Hair follicle dermal papilla cell (primary cell): ENCODE measurements at places on chromosomes 1 and 21. TPM values are rescaled to one million over a fixed set of nuclear protein-coding genes. Genes with fewer than 3 reads are reported as not detected.

The LYPD8 gene
- total RNA-seq: not detected in 2 replicates

The HAO2 gene
- under 0.01 TPM in 1 of 2 replicates, not detected in the other for total RNA-seq

The NID1 gene
- total RNA-seq: 148 and 219 TPM in 2 replicates

The LCE1D gene
- total RNA-seq: not detected in 2 replicates

The S100A5 gene
- not detected in 2 replicates for total RNA-seq

The APCS gene
- total RNA-seq: not detected in 2 replicates

The HSD3B2 gene
- not detected in 2 replicates for total RNA-seq

The FMO4 gene
- total RNA-seq: 16.1 and 40.0 TPM in 2 replicates

The TNFRSF4 gene
- total RNA-seq: 0.24 TPM in 1 of 2 replicates, not detected in the other

The CSMD2 gene
- total RNA-seq: 6.3 and 7.2 TPM in 2 replicates

The OR10J1 gene
- total RNA-seq: not detected in 2 replicates

The MCOLN3 gene
- 0.24 and 0.97 TPM in 2 replicates for total RNA-seq

The NEGR1 gene
- 22.2 and 31.6 TPM in 2 replicates for total RNA-seq

The POFUT2 gene
- total RNA-seq: 53.4 and 59.6 TPM in 2 replicates

The CDC42 gene
- total RNA-seq: 432 and 437 TPM in 2 replicates

The G0S2 gene
- total RNA-seq: 0.85 and 3.1 TPM in 2 replicates

The HJV gene
- total RNA-seq: not detected in 2 replicates

The DNMT3L gene
- total RNA-seq: not detected in 2 replicates
